ENCODE measurements at places on chromosomes 5 and 9. TPM values are rescaled to one million over a fixed set of nuclear protein-coding genes. Genes with fewer than 3 reads are reported as not detected.

DNA sequence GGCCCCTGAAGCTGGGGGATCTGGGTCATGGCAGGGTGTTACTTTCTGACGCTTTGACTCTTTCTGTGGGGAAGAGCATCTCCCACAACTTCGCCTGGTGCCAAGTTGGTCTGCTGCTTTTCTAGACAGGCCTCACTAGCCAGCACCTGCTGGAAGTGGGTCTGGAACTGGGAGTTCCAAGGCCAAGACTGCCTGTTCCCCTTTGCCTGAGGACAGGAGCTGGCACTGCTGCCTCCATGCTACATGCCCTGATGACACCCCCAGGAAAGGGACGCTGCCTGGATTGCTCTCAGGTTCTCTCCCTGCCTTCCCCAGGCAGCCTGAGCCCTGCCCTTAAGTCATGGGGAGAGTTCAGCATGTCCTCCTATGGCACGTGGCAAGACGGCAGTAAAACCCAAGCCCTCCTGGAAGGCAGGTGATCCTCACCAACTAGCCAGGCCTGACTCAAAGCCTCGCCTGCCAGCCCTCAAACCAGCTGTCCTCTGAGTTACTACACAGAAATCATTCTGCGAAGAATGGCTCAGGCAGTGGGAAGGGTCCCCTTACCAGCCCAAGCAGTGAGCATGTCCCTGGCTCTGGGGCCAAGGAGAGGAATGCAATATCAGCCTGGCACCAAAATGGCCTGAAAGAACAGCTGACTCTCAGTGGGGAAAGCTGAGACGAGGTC, 35.8 kb downstream of the SEC61B start:
- DNase-seq, result no peak

DNA sequence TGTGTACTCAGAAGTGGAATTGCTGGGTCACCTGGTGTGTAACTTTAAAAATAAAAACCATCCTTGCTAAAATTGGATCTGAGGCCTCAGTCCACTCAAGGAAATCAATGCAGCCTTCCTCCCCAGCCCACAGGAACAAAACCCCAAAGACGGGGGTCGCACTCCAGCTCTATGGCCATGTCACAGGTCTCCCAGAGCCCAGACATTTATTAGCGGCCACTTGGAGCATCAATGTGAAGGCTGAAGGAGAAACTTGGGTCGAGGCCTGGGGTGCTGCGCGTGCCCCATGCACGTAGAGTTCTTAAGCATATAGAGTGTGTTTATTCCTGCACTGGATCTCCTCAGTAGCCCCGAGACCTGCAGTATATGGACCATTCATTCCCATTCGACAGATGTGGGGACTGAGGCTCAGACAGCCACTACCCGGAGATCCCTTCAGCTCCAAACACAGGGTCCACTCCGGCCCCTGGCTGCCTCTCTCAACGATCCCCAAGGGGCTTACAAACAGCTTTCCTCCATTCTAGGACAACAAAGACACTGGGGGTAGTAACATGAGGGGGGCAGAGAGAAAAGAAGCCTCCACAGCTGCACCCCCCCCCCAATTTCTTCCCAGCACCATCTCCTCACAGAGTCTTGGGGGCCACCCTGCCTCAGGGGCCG, 14.3 kb upstream of the OLFM1 start:
- no peak for DNase-seq

DNA sequence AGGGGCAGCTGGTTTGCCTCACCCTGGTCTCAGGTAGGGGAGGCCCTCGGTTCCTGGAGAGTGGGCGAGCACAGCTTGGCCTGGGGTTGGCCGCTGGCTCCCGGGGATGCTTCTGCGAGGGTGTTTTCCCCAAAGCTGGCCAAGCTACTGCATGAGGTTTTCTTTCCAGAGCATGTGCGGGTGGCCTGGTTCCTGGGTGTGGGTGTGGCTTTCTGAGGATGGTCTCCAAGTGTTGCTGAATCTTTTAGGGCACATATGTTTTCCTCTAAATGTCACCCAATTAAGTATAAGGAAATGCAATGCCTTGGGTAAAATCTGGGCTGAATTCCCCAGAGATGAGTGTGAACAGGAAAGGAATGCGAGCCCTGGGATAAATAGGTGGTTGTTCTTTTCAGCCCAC, 115.8 kb upstream of the ICE1 start:
- DNase-seq, result no peak

GRCh38 chr9:121727295-121728020, 76.0 kb downstream of the DAB2IP start:
- no peak for DNase-seq

GRCh38 chr5:36744773-36745589, 131.6 kb upstream of the NIPBL start:
- peak; percentile 40 for DNase-seq

DNA sequence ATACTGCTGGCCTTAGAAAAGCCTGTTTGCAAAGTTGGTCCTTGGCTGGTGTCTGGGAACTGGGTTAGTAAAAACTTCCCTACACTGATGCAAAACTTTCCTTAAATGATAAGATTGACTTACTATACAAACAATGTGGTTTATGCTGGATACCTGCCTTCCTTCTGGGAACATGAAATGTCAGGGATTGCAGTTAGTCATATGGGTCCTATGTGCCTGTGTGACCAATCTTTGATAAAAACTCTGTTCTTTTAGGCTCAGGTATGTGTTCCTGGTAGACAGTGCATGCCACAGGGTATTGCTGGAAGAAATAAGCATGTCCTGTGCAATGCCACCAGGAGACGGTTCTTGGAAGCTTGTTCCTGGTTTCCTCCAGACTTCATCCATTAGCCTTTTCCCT, 173.3 kb downstream of the RMI1 start:
- peak; percentile 35 for DNase-seq

GRCh38 chr5:149849966-149850910, 94.4 kb downstream of the PDE6A start:
- DNase-seq, result no peak

Gene SLC4A9
- not detected for total RNA-seq

Gene S100Z
- total RNA-seq, result not detected
